NCI-H187 (cell line): ENCODE measurements at places on chromosomes 2 and 18.

GRCh38 chr2:236166796-236167296 lies 1.3 kb downstream of the GBX2 start:
- no peak for DNase-seq

DNA sequence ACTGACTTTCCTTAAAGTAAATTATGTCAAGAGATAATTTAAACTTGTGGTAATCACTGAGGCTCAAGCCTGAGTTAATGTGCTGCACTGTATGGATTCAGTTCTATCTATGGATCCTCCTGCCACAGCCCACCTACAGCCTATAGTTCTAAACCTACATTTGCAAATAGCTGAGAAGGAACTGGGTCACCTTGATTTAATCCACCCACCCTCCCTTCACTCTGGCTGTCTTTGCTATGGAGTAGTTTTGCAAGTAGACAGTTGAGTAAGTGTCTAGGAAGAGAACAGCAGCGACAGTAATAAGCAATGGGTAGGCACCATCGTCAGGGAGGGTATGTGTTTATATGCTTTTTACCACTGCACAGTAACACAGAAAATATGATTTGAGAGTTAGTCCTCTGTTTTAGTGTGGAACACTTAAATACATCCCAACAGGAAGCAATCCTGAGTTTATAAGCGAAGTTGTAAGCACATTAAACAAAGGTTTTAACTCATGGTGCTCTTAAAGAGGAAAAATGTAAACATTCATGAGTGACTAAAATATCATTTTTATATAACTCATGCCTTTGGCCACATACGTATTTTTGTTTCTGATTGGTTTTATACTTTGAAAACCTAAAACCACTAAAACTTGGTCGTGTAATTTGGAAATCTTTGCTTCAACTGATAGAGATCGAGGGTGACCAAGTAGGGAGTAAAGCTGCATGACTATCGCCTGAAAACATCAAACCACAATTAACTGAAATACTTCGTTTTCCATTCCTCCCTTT lies 36.3 kb upstream of the CHRNA1 start:
- DNase-seq = no peak

DNA sequence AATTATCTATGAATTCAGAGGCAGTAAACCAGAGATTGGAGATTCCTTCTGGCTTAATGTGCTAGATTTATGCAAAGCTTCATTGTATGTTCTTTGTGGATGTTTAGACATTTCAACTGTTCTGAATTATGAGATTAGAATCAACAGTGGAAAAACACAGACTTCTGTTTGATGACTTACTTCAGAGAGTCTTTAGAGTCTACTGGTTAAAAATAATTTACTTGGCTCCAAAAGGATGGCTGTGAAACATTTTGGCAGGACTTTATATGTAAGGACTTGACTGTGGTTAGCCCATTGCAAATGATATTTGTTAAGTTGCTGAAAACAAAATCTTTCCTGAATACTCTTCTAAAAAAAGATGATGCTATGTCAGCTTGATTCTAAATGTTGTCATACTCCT lies 25.5 kb upstream of the LRRC30 start:
- DNase-seq = no peak

GRCh38 chr2:96760036-96760985 lies at the start of gene CNNM4:
CNNM4 (plus strand) TSS chr2:96760902; CDS start chr2:96761000, 98 bp downstream.
- peak; percentile 77 for DNase-seq

GRCh38 chr2:90209009-90209408 lies 1517.5 kb downstream of the RPIA start:
- no peak for DNase-seq
